Stimulated activated CD4-positive, alpha-beta T cell treated with anti-CD3 and anti-CD28 coated beads, Interleukin-2, amount 100 ng/mL, for 24 hours (primary cell): ENCODE measurements at places on chromosomes 4 and X.

- no peak for DNase-seq
These were observed 22.3 kb upstream of the AASDH start for GRCh38 chr4:56409511-56410090.

GRCh38 chr4:34516524-34516923 lies 1727.8 kb downstream of the ARAP2 start:
- DNase-seq, result no peak

- no peak for DNase-seq
These were observed 321.6 kb downstream of the STIM2 start for GRCh38 chr4:27182211-27182610.

DNA sequence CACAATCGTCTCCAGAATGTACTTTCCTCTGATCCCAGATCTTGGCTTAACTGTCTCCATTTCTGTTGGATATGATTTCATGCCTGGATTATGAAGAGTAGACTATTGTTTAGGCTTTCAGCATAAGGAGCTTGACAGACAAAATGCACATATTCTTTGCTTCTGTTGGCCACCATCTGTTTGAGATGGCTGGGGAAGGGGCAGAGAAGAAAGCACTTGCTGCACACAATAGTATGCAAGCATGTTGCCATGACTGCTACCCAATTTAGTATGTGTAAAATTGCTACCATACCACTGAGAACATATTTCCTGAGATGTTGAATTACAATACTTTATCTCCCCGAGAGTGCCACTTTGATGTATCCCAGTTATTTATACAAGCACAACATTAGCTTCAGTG lies 127.9 kb upstream of the BMPR1B start:
- DNase-seq, result no peak

- DNase-seq, result peak; percentile 6
These were observed 284.4 kb upstream of the SFRP2 start for GRCh38 chr4:154073107-154073822.

DNA sequence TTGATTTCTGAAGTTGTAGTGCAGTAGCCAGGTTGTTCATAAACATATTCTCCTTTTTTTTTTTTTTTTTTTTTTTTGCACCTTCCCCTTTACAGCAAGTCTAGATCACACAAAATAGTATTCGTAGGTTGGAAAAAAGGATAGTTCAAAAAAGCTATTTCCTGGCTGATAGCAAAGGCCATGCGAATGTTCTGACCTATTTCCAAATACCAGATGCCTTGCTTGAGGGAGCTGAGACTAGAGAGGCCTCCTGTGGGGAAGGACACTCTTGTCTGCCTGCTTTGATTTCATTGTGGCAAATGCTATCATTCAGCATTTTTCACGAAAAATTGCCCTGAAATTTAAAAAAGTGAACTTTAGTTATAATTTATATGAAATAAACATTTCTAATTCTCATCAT lies 111.4 kb downstream of the MAD2L1 start:
- no peak for DNase-seq

DNA sequence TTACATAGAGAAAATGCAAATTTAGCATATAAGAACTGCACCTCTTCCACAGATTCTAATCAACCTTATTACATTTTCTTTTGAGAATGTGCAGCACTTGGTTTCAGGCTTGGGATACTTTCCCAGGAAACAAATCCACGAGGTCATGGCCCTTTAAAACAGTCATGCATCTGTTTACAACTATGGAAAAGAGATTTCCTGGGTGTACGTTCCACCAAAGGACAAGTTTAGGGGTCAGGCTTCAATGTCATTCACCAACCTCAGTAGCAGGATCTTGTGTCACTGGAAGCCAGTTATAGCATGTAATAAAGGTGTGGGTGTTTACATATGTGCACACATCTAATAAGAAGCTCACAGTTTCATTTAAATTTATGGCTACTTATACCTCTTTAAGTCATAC lies 30.7 kb downstream of the EREG start:
- DNase-seq, result no peak

DNA sequence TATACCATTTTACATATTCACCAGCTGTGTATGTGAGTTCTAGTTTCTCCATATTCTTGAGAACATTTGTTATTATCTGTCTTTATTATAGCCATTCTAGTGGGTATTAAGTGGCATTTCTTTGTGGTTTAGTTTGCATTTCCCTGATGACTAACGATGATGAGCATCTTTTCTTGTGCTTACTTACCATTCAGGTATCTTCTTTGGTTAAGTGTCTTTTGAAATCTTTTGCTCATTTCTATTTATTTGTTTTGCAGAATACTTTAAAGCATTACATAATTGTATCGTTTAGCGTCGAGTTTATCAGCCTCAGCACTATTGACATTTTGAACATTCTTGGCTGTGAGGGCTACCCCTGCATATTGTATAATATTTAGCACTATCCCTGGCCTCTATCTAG lies 85.4 kb downstream of the FRMPD4 start:
- no peak for DNase-seq

GRCh38 chr4:120059036-120059435 lies 7.6 kb downstream of the MAD2L1 start:
- no peak for DNase-seq
